Astrocyte (in vitro differentiated cells and primary cell): ENCODE measurements at places on chromosomes 5 and 9.

DNA sequence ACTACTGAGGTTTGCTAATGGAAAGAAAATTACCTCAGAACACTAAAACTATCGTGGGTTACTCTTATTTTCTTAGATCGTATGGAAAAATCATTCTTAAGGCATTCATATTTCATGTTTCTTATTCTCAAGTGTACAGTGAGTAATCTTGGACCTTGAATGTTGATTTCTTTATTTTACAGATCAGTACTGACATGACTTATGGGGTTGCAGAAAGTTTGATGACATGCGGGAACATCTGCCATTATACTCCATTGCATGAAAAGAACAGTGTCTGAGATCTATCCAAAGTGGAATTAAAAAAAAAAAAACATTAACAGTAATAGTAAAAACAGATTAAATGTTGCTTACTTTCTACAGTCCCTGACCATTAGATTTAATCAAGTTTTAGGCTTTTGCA is 1290.2 kb upstream of the WWC1 start:
- DNase-seq: no peak

DNA sequence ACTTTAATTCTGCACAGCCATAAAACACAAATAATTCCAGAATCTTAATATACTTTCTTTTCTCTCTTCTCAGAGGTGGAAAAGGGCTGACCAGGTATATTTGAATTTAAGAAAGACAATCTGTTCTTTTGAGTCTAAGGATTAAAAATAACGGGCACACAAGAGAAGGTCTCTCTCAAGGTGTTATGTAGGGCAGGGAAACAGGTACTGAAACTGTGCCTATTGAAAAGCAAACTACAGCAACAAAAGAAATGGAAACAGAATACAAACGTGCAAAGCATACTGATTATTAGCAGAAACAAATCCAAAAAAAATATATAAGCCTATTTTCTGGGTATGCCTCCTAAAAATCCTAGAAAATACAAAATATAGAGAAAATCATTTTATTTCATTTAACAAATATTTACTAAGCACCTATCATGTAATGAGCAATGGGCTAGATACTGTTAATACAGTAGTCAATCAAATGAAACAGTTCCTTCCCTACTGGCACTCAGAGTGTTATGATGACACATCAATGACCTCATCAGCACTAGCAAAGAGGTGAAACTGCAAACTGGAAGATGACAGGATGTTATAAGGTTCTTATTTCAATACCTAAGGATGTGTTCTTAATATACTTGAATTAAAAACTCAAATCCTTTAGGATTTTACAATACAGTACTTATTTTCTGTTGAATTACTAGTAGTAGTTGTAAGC is 87.7 kb downstream of the AUH start:
- DNase-seq: peak; percentile 55

DNA sequence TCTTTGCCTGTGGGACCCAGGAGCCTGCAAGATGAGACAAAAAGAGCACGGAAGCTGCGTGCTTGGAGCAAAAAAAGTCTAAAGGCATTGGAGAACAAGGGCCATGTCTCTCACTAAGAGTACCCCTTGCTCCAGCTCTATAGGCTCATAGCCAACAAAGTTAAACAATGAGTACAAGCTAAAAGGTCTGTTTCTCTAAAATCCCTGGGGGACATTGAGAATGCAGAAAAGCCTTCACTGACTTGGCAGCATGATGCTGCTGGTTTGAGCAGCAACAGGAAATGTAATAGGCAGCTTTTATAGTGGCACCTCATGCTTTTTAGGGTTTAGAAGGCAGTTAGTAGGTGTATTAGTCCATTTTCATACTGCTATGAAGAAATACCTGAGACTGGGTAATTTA is 287.5 kb downstream of the SMARCA2 start:
- DNase-seq: no peak

GRCh38 chr9:89923961-89924504 is 319.2 kb downstream of the GADD45G start:
- peak; percentile 33 for DNase-seq

- peak; percentile 45 for DNase-seq
These were observed 4.5 kb downstream of the PRELID2 start for GRCh38 chr5:145830594-145830993.
